Activated CD4-positive, alpha-beta T cell treated with anti-CD3 and anti-CD28 coated beads for 1 hour (primary cell): ENCODE measurements at places on chromosomes 4 and X.

- DNase-seq, result no peak
Measured at GRCh38 chr4:173174184-173174583, 5.6 kb downstream of the GALNT7 start.

DNA sequence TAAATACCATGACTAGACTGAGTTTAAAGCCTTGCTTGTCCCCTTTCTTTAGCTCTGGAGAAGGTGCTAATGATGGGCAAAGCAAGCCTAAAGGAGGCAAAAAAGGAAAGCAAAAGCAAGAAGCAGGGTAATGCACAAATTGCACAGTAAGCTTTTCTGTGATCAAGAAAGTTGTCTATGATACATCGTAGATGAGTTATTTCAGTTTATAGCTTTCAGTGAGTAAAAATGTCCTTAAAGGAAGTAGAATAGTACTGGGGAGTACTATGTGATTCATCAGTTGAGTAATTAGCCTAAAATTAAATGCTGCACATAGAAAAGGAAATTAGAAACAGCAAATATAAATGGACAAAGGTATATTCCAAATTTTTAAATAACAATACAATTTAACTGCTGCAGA, 50.2 kb upstream of the PDE5A start:
- no peak for DNase-seq

DNA sequence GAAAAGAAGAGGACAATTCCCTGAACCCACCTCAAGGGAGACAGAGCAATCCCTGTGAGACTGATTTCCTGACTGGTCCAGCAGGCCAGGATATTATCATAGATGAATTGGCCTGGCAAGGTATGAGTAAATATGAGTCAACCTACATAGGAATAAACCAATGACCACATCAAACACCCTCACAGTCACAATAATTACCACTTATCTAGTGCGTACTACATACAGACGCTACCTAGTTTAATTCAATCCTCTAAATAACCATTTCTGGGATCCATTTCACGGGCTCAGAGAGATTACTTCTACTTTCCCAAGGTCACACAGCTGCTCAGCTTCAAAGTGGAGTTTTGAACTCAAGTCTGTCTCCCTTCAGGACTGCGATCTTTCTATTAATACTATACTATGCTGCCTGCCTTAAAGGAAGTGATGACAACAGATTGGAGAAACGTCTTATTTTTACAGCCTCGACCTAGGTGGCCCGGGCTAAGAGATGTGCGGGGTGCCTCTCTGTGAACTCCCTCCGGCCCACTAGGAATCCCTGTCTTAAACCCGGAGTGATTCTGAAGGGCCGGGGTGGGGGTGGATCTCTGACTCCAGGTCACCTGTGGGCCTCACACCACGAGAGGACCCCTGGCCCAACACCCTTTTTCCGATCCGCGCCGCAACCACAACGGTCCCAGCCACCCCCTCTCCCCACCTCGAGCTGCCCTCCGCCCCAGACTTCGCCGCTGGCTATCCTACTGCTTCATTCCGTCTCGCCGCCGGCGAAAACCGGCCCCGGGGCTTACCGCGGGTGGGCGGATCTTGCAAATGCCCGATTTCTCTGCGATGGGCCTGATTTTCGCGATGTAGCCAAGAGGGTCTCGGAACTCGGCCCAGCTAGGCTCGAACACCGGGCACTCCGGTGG, 800 bp downstream of the KDM5C start:
- no peak for DNase-seq

DNA sequence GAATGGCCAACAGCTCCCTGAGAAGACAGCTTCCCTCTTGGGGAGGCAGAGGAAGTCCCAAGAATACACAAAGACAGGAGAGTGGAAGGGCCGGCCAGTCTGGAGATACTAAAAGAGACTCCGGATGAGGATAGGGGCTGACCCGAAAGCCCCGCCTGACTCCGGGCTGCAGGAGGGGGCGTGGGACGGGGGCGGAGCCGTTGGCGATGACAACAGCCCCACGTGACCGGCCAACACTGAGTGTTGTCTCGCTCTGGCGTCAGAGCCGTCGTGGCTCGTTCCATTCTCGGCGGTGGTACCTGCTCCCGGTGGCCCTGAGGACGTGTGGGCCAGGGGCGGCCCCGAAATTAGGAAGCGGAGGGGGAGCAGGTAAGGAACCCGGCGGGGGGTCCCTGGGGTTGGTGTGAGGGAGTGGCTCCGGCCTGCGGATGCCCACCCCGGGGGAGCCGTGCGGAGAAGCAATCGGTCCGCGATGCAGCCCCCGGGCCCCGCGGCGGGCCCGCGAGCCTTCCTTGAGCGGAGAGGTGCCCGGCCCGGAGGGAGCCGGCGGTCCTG, at the start of gene BEX4:
Gene BEX4 (plus strand): TSS at position 239 of the 555 bp plus-strand sequence. CDS start 1,046 bp downstream, outside the sequence.
- peak; percentile 72 for DNase-seq

- DNase-seq, result no peak
Measured at GRCh38 chr4:158710814-158711213, 12.4 kb downstream of the PPID start.

DNA sequence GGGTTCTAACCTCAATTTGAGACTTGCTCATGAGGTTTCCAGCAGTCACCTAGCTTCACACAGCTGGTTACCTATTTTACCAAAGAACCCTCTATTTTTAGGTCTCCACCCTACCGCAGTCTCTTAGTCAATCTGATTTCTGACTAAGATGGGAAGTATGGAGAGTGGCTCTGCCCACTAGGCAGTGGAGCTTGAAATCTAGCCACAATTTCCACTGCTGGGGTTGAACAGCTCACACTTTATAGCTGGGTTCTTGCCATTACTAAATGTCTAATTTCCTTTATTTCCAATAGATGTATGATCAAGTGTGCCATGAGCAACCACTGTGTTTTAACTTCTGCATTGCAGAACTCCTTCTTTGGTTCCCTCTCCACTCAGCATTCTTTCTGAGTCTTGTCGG, 43.1 kb downstream of the GASK1B start:
- DNase-seq, result no peak

GRCh38 chrX:116317409-116317808, 119.0 kb upstream of the SLC6A14 start:
- DNase-seq, result no peak

DNA sequence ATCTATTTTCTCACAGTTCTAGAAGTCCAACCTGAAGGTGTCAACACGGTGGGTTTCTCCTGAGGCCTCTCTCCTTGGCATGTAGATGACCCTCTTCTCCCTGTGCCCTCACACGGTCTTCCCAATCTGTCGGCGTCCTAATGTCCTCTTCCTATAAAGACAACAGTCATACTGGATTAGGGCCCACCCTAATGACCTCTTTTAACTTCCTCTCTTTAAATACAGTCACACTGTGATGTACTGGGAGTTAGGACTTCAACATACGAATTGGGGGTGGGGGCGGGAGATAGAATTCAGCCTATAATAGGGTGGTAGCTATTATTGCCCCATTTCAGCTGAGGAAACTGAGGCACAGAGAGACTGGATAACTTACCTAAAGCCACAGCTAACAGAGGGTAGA, 70.2 kb downstream of the SMIM20 start:
- DNase-seq, result no peak

GRCh38 chr4:188466001-188466400, 326.8 kb downstream of the TRIML1 start:
- no peak for DNase-seq

DNA sequence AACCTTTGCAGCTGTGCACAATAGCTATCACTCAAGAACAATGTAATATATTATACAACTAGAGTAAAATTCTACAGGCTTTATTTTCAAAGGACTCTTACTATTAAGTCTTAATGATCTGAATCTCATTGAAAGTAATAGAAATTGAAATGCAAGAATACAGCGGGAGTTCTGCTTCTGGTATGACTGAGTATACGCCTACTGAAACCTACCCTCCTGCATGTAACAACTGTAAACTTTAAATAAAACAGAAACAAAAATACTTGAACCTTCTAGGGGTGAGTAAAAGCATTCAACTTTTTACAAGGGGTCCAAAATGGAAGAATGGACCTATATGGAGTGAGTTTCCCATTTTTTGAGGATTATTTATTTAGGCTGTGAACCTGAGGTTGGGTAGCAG, 13.5 kb downstream of the DCHS2 start:
- DNase-seq, result no peak

GRCh38 chrX:18425199-18426003, at the start of gene CDKL5:
Gene CDKL5 (plus strand): TSS chrX:18425608. CDS start chrX:18507097, 81,489 bp downstream.
- DNase-seq, result peak; percentile 92

DNA sequence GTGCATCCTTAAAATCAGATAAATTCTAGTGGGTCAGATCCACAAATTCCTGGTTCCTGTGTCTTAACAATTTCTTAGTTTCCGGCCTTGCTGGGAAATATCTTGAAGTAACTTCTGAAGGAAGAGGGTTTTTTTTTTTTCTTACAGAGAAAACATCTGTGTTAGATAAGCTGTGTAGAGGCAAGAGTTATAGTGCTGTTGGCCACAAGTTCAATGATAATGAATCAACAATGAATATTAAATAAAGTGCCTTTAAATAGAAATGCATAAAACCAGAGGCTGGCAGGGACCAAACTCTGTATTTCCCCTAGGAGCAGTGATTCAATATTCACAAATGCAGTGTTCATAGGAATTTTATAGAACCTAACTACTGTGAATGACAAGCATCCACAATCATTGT, 711.9 kb upstream of the ATOH1 start:
- no peak for DNase-seq

- no peak for DNase-seq
Measured at GRCh38 chr4:26273616-26273980, 47.2 kb upstream of the RBPJ start.

DNA sequence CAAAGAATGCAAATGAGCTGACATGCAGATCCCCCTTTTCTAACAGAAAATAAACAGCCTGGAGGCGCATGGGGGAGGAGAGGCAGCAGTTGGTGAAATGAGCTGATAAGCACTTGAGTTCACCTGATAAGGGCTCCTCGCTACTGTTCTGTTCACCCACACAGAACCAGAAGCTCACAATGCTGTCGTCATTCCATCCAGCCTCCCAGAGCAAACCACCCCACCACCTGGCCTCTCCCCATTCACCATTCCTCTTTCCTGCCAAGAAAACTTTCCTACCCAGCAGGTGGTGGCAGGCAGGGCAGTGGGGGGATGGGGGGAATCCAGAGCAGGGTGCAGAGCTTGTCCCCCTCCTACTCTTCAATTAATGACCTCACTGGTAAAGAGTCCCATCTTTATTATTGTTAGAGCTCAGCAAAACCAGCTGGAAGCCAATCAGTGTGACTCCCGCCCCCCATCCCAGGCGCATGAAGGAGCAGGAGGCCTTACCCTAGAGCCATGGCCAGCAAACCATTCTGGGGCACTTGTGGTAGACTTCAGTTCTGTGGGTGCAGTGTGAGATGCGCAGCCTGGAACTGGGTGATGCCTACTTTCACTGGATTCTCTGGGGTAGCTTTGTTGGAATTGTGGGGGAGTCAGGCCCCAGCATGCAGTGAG, 350.3 kb downstream of the ZIC3 start:
- no peak for DNase-seq

DNA sequence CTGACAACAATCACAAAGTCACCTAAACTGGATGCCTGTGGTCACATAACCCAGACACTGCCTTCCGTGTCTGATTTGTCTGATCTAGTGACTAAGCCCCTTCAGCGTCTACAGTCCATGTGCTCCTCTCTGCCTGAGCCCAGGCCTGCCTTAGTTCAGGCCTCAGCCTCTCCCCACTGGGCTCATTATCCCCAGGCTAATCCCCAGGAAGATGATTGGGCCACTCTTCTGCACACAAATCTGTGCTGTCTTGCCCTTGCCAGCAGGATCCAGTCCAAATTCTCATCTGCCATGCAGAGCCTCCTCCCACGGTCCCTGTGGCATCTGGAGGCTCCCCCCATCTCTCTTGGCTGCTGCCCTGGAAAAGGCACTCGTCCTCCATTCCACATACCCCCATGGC, 96.5 kb downstream of the SLC2A9 start:
- DNase-seq, result no peak

- DNase-seq, result no peak
Measured at GRCh38 chr4:133150486-133151340, 1.6 kb downstream of the PCDH10 start.

DNA sequence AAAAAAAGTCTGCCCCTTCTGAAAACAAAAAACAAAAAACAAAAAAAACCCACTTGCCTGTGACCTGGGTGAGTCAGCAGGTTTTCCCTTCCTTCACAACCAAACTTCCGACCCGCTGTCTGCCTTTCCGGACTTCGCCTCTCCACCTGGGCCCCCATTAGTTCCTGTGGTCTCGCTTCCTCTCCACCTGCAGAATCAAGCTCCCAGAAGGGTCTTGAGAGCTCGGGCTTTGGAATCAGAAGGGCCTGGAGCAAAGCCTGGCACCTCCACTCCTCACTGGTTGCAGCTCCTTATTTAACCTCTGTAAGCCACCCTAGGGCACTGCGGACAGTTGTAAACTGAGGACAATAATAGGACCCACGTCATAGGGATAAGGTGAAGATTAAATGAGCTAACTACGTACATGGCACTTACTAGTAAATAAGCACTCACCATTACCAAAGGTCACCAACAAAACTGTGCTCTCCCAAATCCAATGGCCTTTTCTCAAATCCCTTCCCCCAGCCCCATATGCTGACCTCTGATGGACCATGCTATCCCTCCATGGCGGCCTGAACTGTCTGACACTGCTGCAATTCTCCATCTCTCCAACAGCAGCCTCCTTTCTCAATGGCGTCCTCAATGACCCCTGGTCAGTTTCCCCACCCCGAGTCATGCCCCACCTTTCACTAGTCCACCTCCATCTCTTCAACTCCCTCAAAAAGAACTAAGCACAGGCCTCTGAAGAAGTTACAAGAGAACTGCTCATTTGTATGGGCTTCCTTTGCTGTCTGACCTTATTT, 64.2 kb downstream of the IRF2 start:
- DNase-seq, result peak; percentile 15

DNA sequence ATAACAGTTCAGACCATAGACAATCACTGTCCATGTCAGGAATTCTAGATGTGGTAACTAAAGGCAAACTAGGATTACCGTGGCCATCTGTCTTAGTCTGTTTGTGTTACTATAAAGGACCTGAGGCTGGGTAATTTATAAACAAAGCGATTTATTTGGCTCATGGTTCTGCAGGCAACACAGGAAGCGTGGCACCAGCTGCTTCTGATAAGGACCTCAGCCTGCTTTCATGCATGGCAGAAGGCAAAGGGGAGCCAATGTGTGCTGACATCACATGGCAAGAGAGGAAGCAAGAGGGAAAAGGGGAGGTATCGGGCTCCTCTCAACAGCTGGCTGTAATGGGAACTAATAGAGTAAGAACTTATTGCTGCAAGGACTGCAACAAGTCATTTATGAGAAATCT, 376.7 kb downstream of the GPM6A start:
- no peak for DNase-seq

GRCh38 chr4:184406958-184407391, 67.4 kb downstream of the IRF2 start:
- DNase-seq, result no peak

- DNase-seq, result no peak
Measured at GRCh38 chr4:169070895-169071218, 60.8 kb upstream of the CBR4 start.

GRCh38 chrX:139559383-139560042, 29.0 kb downstream of the F9 start:
- DNase-seq, result no peak

DNA sequence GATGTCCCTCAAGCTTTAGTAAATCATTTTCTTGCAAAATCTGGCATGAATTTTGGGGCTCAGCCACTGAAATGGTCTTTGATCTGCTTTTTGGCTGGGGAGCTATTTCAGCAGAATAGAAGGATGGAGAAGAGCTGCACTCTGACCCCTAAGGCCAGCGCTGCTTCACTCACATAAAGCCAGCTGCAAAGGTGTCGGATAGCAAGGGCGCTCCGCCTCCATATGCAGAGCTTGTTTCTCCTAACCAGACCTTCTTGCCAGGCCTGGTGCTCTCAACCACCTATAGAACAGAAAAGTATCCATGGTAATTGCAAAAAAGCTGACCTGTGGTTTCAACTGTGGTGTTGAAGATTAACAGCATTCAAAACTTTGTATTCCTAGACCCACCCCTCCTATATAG, 24.1 kb upstream of the COQ2 start:
- DNase-seq, result no peak

- DNase-seq, result no peak
Measured at GRCh38 chr4:53744446-53745160, 153.3 kb upstream of the LNX1 start.
